Osteoblast (primary cell): ENCODE measurements at places on chromosomes 5 and 9. TPM values are rescaled to one million over a fixed set of nuclear protein-coding genes. Genes with fewer than 3 reads are reported as not detected.

DNA sequence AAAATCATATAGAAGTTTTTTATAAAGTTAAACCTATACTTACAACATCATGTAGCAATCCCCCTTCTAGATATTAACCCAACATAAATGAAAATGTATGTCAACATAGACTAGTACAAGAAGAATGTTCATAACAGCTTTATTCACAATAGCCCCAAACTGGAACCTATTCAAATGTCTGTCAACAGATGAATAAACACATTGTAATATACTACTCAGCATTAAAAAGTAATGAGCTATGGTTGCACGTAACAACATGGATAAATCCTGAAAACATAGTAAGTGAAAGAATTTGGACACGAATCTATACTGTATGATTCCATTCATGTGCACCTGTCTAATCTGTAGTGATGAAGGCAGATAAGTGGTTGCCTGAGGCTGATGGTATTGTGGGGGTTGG is 73.9 kb downstream of the CSNK1G3 start:
- no peak for DNase-seq

DNA sequence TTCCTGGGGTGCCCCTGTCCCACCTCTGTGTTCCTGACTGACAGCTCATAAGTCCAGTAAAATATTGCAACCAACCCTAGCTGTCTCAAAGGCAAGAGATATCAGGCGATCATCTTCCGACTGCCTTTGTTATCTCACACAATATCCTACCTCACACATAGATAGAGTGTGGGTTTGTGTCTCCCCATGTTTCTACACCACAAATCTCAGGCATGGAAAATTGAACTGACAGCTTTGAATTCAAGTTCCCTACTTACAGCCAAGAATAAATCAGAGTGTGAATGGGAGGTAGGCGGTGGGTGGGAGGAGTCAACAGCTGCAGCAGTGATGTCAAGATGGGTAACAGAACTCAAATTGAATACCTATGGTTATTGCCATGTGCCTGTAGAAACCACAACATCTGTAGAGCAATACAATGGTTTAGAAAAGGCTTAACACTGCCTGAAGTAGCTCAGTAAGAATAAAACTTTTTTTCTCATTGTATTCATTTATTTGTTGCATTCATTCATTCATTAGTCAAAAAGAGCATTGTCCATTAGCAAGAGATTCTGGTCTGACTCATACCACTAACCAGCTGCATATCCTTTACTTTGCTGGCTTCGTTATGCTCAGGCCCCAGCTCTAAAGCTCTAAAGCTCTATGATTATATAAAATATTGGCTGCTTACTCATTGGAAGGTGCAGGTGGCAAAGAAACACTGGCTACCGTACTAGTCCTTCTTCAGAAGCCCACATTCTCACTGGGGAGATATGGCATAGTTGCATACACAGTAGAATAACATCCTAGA is 108.2 kb upstream of the DMAC1 start:
- DNase-seq = no peak

DNA sequence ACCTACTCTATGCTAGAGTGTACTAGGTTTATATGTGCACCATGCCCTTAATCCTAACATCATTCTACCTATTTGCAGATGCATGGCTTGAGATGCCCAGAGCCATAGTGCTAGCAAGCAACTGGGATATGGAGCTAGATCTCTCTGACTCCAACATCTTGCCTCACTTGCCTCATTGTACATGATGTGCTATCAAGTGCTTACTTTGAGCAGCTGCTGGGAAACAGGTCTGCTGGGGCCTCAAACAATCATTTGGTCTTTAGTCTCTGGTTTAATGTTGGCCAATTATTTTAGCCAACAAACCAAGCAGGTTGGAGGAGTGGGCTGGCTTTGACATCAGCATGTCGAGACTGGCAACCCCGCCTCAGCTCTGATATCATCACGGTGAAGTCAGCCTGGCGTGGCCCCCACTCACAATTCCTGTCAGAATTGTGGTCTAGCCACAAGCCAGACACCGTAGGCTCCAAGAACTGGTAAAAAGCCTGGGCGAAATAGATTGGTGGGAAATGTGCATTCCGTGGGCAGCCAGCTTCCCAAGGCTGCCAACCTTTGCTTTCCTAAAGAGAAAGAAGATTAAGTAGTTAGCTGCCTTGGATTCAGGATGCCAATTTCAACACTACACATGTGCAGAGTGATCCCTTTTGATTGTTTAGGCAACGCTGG is 21.1 kb upstream of the GAS1 start:
- DNase-seq = no peak

DNA sequence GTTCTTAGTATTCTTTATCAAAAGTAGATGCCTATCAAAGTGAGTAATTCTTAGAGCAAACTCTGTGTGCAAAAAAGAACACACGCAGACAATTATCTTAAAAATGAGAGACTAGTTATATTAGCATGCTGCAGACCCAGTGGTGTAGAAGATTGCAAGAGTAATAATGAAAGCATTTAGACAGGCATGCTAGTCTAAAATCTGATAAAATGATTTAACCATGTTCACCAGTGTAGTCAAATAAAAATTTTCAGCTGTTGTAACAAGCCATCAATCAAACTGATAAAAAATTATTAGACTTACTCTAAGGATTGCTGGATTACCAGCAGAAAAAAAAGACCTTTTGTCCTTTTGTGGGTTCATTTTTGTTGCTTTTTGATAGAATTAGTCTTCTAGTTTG is 241.9 kb upstream of the TLE4 start:
- DNase-seq = no peak

DNA sequence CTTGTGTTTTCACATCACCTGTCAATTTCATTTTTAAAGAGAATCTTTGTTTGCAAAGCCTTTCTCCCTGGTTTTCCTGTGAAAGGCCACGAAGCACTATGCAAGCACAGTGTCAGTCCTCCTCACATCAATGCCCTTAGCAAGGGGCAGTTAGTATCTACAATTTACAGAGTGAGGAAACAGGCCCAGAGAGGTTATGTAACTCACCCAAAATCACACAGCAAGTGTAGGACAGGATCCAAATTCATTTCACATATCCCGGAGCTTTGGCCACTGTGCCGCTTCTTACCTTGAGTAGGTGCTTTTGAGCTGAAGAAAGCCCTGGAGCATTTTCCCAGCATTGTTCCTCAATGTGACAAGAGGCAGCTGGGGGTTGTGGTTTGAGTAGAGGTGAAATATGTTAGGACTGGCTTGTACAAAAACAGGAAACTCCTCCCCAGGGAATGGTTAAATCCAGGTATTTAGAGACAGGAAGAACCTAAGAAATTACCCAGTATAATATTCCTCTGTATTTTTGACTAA is 283.8 kb downstream of the NTRK2 start:
- no peak for DNase-seq

GRCh38 chr5:44387921-44388320 is 1.3 kb downstream of the FGF10 start:
- no peak for DNase-seq

The TMC1 gene
- total RNA-seq = under 0.01 TPM in 1 of 2 replicates, not detected in the other

The AQP7 gene
- 0.59 TPM in 1 of 2 replicates, not detected in the other for total RNA-seq

The HMHB1 gene
- not detected in 2 replicates for total RNA-seq

DNA sequence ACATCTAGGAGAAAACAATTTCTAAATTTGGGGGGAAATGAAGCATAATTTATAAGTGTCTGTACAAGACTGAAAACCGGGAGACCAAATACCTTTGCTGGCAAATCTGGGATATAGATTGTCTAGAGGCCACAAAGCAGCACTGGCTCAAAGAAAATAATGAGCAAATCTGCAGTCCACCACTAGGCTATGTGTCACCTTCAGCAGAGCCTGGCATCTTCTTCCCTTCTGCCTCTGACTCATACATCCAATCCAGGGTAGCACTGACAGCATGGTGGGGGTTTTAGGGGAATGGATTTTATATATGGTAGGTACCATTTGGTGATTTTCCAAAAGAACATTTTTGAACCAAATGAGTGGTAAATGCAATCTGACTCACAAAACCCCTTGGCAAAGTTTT is 12.8 kb downstream of the FAM81B start:
- peak; percentile 65 for DNase-seq

The BARHL1 gene
- not detected in 2 replicates for total RNA-seq

The CATSPER3 gene
- total RNA-seq = 0.29 and 0.36 TPM in 2 replicates

- DNase-seq = peak; percentile 78
These were observed 714 bp upstream of the IER5L start for GRCh38 chr9:129178568-129179382.

DNA sequence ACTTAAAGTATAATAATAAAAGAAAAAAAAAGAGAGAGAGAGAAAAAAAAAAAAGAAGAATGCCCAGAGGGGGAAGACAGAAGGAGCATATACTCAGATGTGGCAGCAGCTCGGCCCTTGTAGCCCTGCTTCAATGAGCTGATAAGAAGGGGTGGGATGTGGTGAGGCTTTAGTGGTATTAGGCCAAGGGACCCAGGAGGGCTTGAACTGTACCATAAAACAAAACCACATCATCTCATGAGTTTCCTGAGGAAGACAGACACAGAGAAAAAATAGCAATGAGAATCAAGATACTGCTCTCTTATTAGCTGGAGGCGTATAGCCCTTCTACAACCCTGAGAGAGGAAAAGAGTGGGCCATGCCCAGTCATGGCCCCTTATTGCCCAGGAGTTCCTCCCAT is 72.8 kb downstream of the SLC1A1 start:
- DNase-seq = no peak

- DNase-seq = peak; percentile 96
These were observed 1.8 kb downstream of the PDLIM4 start for GRCh38 chr5:132259069-132259851.
